ENCODE measurements at places on chromosomes 3 and 15.

DNA sequence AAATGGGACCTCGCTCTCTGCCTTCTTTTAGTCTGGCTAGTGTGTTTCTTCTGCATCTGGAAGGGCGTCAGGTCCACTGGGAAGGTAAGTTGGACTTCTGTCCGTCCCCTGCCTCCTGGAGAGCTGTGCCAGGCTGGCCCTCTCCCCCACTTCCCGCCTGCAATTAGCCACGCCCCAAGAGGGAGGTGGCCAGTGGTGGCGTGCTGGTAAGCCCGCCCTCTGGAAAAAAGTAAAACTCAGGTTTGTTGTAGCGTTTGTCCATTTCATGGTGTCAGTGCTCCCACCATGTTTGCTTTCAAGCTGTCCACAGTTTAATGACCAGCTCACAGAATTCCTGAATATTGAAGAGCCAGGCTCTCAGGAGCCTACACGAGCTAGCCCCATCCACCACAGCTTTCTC lies 55.6 kb downstream of the SLC6A6 start:
- no peak for DNase-seq

DNA sequence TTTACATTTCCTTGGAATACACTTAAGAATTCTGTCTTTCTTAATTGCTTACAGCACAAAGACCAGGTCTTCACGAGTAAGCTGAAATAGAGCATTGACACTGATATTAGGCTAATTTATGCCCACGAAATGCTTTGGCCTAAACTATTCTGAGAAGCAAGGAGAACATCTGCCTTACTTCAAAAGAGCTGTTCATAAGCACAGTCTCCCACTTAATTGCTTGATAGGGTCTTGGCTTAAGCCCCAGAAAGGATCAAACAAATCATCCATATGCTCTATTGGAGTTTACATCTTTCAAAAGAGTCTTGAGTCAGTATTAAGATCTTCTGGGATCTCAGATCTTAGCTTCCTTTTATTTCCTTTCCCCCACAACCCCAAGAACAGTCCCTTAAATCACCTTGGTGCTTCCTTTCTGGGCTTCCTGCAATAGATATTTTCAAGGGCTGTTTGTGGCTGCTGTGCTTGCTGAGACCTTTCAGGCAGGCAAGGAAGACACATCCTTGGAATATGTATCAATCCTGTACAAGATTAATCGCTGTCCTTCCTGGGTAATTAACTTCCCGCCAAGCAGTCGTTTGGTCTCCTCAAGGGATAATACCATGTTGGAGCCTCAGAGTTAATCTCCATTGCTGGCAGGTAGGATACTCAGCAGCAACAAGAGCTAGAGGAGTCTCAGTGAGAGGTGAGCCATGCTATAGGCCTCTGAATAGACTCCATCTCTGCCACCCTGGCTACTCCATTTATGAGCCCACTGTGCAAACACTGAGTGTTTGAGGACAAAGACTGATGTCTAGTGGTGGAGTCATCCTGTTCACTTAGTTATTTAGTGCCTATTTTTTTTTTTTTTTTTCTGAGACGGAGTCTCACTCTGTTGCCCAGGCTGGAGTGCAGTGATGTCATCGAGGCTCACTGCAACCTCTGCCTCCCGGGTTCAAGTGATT lies 37.1 kb downstream of the TMEM158 start:
- no peak for DNase-seq

- DNase-seq, result no peak
These were observed 1219.2 kb downstream of the ZPLD1 start for GRCh38 chr3:103653996-103654395.

DNA sequence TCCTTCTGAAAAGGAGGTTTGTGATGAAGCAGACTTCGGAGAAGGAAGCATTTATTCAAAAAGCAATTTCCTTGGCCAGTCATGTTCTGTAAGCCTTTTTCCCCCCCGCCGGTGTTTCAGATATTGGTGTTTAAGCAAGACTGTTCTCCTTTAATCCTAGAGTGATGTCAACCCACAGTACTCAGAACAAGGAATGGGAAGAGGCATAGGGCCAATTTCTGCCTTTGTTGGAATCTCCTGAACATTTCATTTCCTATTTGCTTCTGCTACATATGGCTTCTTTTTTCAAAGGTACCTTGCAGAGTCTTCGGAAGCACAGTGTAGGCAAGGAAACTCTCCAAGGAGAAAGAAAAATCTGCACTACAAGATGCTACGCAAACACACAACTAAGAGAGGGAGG lies 713.1 kb upstream of the CFAP20DC start:
- no peak for DNase-seq

DNA sequence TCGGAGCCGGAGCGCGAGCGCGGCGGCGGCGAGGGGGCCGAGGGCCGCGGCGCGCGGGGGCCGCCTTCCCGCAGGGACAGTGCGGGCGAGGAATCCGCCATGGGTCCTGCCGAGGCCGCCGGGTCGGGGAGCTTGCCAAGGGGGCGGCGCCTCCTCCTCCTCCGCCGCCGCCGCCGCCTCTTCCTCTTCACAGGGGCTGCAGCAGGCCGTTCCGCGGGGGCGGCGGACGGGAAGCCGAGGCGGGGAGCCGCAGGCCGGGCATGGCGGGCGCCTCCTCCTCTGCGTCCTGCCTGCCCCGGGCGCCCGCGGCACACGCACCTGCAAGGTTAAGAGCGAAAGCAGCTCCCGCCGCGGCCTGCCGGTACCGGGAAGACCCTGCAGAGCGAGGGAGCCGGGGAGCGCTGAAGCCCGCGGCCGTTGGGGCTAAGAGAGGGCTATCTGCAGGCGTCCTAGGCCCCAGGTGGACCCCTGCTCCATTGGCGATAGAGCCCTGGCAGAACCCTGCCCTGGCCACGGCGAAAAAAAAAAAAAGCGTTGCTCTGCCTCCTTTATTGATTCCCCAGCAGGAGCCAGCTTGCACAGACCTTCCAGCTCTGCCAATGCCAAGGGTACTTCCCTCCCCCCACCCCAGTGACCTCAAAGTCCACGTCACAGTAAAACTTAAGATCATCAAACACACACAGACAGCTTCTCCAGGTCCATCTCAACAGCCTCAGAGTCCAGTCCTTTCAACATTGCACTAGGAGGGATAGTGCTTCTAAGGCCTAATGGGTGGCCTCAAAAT lies at the start of gene LYSMD2:
TSS of gene LYSMD2 (minus strand) at position 134 of the 784 bp plus-strand sequence. CDS start at position 101, 33 bp downstream.
- no peak for DNase-seq

DNA sequence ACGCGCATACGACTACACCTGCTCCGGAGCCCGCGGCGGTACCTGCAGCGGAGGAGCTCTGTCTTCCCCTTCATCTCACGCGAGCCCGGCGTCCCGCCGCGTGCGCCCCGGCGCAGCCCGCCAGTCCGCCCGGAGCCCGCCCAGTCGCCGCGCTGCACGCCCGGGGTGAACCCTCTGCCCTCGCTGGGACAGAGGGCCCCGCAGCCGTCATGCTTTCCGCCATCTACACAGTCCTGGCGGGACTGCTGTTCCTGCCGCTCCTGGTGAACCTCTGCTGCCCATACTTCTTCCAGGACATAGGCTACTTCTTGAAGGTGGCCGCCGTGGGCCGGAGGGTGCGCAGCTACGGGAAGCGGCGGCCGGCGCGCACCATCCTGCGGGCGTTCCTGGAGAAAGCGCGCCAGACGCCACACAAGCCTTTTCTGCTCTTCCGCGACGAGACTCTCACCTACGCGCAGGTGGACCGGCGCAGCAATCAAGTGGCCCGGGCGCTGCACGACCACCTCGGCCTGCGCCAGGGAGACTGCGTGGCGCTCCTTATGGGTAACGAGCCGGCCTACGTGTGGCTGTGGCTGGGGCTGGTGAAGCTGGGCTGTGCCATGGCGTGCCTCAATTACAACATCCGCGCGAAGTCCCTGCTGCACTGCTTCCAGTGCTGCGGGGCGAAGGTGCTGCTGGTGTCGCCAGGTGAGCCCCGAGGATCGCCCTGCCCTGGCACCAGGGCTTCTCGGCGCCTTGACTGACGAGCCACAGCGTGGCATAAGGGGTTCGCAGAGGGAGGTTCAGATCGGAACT lies 420 bp downstream of the SLC27A2 start:
- no peak for DNase-seq

Data from epithelial cell of proximal tubule (primary cell).